ENCODE measurements at places on chromosomes 7 and 10. TPM values are rescaled to one million over a fixed set of nuclear protein-coding genes. Genes with fewer than 3 reads are reported as not detected.

Gene ATG9B
- not detected for total RNA-seq

DNA sequence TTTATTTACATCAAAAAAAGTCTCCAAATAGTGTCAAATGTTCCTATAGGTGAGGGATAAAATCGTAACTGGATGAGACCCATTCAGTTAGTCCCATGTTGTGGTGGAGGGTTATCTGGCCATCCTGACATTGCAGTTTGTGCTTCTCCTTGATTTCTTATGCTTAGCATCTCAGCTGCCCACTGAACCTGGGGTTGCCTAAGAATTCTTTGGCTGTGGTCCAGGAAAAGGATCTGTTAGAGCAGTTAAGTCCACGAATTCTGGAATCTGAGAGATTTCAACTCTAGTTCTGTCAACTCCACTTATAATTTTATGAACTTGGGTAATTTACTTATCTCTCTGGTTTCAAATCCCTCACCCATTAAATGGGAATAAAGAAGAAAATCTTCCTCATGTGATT is 1673.4 kb downstream of the REEP3 start:
- no peak for DNase-seq

DNA sequence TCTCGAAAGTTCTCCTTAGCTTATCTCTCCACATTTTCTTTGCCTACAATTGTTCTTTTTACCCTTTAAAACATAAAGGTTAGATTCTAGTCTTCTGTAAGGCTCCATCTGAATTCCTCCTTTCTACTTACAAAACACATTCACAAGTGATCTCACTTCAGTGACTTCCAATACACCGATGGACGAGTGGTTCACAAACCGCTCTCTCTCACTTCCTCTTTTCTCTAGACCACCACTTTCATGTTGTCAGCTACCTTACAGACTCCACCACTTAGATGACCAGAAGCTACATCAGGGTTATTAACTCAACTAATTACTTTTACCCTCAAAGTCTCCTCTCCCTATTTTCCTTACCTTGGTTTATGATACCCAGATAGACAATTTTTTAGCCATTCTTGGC is 11.8 kb downstream of the MET start:
- DNase-seq: no peak

DNA sequence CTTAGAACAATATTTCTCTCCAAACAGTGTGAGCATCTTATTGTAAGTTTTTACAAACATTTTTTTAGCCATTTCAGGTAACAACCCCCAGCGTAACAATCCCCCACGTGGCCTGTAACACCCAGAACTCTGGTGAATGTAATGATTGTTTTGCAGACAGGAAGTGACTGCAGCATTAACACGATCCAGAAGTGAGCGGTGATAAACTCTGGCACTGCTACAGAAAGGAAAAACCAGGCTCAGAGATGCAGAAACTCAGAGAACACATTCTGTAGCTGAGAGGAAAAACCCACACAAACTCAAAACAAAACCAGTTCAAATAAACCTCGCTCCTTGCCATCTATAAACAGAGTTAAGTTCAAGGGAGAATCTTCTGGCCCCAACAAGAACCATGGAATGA is 285.7 kb downstream of the FGFR2 start:
- DNase-seq: peak; percentile 13

Gene SORBS1
- total RNA-seq: 2.1 TPM

GRCh38 chr7:151862606-151863381 is 14.1 kb downstream of the PRKAG2 start:
- DNase-seq: no peak
